ENCODE measurements at places on chromosomes 11 and 22.

- no peak for DNase-seq
Measured at GRCh38 chr11:68517121-68517741, 56.7 kb downstream of the PPP6R3 start.

- DNase-seq = no peak
Measured at GRCh38 chr11:85672105-85672902, 7.4 kb upstream of the CREBZF start.

DNA sequence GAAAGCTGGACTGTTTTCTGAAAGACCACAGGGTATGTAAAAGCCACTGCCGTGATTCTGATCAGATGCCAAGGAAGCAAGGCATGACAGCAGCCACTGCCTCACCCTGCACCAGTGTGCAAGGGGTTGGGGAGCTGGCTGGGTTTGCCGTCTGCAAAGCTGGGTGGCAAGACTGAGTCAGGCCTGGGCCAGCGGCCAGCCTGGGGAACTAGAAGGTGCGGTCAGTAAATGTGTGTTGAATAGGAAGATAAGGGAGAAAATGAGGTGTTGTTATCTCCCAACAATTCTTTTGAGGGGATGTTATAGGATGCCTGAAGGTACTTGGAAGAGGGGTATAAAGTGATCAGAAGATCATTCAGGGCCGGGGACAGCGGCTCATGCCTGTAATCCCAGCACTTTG, 8.0 kb downstream of the VSTM5 start:
- no peak for DNase-seq

DNA sequence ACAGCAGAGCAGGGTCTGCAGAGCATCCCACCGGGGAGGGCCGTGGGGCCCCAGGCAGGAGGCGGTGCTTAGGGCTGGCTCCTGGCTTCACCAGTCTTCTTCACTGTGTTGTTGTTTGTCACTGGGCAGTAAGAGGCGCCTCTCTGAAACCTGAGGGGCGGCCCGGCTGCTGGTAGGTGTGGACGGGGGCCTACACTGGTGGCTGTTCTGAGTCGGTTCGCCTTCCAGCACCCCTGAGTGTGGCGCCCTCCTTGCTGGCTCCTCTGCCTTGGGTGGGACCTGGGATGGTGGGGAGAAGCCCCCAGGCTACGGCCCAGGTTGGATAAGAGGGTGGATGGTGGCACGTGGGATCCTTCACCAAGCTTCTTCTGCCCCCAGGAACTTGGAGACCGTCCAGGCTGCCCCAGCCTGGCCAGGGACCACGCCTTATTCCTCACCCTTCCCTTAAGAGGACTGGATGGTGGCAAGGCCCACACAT, 10.4 kb upstream of the GRAMD4 start:
- no peak for DNase-seq

DNA sequence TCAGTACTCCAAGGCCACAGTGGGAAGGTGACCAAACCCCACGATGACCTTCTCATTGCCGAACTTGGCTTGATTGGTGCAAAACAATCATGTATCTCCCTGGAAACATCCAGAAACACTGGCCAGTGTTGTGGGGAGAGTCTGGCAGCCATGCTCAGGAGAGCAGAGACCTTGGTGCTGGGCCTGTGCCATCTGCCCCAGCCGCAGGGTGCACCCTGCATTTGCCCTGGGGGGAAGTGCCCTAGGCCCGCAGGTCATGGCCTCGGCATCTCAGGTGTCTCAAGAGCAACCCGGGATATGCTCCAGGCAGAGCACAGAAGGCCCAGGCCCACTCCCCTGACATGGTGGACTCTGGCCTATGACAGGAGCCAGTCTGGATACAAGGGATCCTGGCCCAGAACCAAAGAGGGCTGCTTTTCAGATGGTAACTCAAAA, 23.7 kb downstream of the ARVCF start:
- no peak for DNase-seq

GRCh38 chr22:20408891-20409290, 14.9 kb downstream of the ZNF74 start:
- no peak for DNase-seq

DNA sequence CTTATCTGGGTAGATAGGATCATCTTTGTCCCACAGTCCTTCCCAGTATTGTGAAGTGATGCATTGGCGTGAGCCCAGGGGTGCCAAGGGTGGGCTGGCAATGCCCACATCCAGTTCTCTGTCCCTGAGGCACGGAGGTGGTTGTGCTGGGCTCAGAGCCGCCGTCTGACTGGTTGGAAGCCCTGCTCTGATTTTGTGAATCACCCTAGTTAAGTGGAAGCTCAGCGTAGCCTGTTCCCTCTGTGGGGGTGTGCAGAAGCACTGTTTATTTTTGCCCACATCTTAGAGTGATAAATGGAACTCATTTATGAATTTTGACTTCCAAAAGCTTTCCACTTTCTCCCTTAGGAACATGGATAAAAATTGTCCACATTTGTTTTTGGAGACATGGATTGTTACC, 13.6 kb downstream of the BCR start:
- no peak for DNase-seq

- no peak for DNase-seq
Measured at GRCh38 chr11:57974848-57975601, 48.7 kb upstream of the OR9Q1 start.

- no peak for DNase-seq
Measured at GRCh38 chr22:25114369-25115362, 85.0 kb upstream of the CRYBB3 start.
